ENCODE measurements at places on chromosomes 2 and 18.

DNA sequence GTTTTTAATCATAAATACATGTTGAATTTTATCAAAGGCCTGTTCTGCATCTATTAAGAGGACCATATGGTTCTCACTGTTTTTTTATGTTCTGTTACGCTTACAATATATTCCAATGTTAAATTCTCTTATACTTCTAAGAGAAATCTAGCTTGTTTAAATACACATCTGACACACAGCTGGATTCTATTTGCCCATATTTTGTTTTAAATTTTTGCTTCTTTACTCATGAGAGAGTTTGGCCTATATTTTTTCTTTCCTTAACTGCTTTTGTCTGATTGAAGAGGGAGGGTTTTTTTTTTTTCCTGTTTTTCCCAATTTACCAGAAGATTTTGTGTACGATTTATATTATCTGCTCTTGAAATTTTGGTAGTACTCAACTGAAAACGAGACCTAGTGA is 34.9 kb downstream of the RNF144A start:
- no peak for DNase-seq

- DNase-seq, result no peak
These were observed 3.0 kb upstream of the ATP6V1B1 start for GRCh38 chr2:70932631-70933230.

DNA sequence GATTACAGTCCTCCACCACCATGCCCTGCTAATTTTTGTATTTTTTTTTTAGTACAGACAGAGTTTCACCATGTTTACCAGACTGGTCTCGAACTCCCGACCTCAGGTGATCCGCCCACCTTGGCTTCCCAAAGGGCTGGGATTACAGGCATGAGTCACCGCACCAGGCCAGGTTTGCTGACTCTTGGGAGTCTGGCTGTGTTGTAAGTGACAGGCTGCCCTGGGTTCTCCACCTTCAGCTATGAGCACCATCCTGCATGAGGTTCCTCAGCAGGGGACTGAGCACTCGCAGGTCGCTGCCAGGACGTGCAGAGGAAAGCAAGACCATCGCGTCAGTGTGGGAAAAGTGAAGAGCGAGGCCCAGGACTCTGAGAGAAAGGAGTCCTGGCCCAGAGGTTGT is 112.6 kb upstream of the NDUFV2 start:
- no peak for DNase-seq

DNA sequence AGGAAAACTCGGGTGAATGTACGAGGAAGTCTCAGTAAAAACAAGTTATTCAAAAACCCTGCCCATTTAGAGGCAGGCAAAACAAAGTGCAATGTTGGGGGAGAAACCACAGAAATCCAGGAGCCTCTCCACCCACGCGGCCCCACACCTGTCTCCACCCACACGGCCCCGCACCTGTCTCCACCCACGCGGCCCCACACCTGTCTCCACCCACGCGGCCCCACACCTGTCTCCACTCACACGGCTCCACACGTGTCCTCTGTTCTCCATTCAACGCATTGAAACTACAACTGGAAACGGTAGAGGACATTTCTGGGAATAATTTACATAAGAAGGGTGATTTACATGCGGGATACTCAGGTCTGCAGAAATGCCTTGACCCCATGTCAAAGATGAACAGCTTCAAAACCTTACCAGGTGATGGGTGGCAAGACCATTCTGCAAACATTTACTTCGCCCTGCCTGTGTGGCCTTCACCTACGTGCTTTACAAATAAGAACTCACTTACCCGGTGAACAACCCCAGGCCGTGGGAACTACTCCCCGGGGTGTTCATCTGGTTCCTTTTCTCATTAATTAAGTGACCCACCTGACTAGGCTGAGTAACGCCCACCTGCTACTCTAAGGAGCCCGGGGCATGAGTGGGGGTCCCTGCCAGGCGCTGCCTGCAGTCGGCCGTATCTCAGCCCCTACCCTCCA is 100.4 kb downstream of the EIPR1 start:
- no peak for DNase-seq

DNA sequence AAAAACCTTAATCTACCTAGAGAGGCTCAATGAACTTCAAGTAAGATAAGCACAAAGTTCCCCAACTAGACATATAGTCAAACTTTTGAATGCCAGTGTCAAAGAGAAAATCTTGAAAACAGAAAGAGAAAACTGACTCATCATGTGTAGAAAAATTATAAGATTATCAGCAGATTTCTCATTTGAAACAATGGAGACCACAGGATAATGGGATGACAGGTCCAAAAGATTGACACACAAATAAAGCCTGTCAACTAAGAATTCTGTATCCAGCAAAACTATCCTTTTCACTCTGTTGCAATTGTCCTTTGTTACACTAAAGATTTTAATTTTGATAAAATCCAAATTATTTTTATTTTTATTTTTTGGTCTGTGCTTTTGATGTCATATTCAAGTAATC is 61.6 kb downstream of the COPS8 start:
- DNase-seq, result no peak

DNA sequence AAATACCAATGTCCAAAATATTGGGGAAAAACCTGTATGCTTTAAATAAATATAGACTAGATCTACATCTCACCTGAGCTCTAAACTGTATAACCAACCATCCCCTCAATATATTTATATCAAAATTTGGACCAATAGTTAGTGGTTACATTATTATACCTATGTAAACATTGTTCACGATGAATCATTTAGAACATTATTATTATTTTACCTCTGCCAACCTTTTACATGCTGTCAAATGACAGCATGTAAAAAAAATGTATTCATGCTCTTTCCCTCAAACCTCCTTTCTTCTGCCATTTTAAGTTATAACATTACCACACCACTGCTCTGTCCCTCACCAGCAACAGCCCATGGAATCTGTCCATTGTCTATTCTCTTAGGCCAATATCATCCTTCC is 9.6 kb downstream of the FTCDNL1 start:
- no peak for DNase-seq

Data from astrocyte of the hippocampus (primary cell).